Central memory CD8-positive, alpha-beta T cell (primary cell): ENCODE measurements at places on chromosomes 4 and X.

GRCh38 chr4:93042746-93043145, 739.0 kb downstream of the GRID2 start:
- no peak overlapping the region for H3K4me3 ChIP-seq
- H3K27me3 ChIP-seq = no peaks in the 10 kb centered on the region

GRCh38 chrX:25754399-25754798, 383.7 kb upstream of the MAGEB18 start:
- no peak for DNase-seq
- H3K27me3 ChIP-seq = no peaks in the 10 kb centered on the region
- no peak overlapping the region for H3K27ac ChIP-seq

DNA sequence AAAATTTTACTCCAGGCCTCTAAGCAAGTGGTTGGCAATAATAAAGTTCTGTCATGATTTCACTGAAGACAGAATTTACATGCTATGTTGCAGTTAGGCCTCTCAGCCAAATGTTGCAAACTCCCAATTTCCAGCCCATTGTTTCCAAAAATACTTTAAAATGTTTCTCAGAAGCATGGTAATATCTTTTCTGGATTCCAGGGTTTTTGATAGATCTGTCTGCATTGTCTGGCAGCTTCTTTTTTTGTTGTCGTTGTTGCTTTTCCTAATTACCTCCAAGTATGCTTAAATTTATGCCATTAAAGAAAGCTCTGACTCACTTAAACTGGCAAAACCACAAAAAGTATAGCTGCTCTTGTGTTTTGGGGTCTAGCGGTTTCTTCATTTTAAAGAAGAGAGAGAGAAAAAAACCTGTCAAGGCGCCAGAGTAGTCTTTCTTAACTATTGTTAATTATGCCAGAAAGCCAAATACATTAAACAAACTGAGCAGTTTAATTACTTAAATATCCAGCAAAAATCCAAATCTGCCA, 97.0 kb downstream of the AGTR2 start:
- H3K36me3 ChIP-seq = no peaks in the 10 kb centered on the region
- DNase-seq = no peak
- H3K4me3 ChIP-seq = no peak overlapping the region
- H3K27ac ChIP-seq = no peak overlapping the region

DNA sequence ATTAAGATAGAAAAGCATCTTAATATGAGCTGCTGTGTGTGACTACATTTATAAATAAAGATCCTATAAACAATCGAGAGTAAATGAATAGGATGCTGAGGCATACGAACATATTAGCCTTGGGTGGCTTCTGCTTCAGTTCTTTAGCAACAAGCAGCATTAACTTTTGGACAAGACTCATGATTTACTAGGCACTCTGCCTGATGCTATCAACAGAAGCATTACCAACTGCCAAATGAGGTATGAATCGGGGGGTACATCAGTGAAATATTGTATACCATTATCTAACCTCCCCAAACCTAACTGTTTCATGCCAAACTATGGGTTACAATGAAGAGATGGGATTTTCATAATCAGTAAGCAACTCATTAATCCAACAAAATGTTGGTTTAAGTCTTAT, 113.1 kb downstream of the RAB28 start:
- H3K27ac ChIP-seq = no peak overlapping the region
- H3K4me1 ChIP-seq = no peaks in the 10 kb centered on the region
- peaks cover 9% of the 10 kb centered on the region for H3K36me3 ChIP-seq
- H3K27me3 ChIP-seq = no peaks in the 10 kb centered on the region

GRCh38 chr4:157988641-157989040, 184.2 kb downstream of the GASK1B start:
- no peaks in the 10 kb centered on the region for H3K36me3 ChIP-seq
- H3K27me3 ChIP-seq = no peaks in the 10 kb centered on the region
- DNase-seq = no peak
- H3K4me3 ChIP-seq = no peak overlapping the region
- no peaks in the 10 kb centered on the region for H3K4me1 ChIP-seq
- no peak overlapping the region for H3K27ac ChIP-seq

- peaks cover 4% of the 10 kb centered on the region for H3K36me3 ChIP-seq
- no peak overlapping the region for H3K27ac ChIP-seq
- H3K4me1 ChIP-seq = peaks cover 25% of the 10 kb centered on the region
- no peak for DNase-seq
These were observed 8.9 kb downstream of the PGAM4 start for GRCh38 chrX:77960567-77960966.

GRCh38 chr4:10115797-10116568, 616 bp downstream of the WDR1 start:
- peak overlapping the region; percentile 96 for H3K27ac ChIP-seq
- peak overlapping the region; percentile 98 for H3K4me3 ChIP-seq
- peaks cover 63% of the 10 kb centered on the region for H3K4me1 ChIP-seq
- peaks cover 57% of the 10 kb centered on the region for H3K36me3 ChIP-seq

GRCh38 chr4:150297861-150298474, 219.7 kb downstream of the DCLK2 start:
- no peaks in the 10 kb centered on the region for H3K27me3 ChIP-seq
- no peak overlapping the region for H3K27ac ChIP-seq
- no peak overlapping the region for H3K4me3 ChIP-seq
- peaks cover 2% of the 10 kb centered on the region for H3K36me3 ChIP-seq
- H3K4me1 ChIP-seq = no peaks in the 10 kb centered on the region
- DNase-seq = no peak

DNA sequence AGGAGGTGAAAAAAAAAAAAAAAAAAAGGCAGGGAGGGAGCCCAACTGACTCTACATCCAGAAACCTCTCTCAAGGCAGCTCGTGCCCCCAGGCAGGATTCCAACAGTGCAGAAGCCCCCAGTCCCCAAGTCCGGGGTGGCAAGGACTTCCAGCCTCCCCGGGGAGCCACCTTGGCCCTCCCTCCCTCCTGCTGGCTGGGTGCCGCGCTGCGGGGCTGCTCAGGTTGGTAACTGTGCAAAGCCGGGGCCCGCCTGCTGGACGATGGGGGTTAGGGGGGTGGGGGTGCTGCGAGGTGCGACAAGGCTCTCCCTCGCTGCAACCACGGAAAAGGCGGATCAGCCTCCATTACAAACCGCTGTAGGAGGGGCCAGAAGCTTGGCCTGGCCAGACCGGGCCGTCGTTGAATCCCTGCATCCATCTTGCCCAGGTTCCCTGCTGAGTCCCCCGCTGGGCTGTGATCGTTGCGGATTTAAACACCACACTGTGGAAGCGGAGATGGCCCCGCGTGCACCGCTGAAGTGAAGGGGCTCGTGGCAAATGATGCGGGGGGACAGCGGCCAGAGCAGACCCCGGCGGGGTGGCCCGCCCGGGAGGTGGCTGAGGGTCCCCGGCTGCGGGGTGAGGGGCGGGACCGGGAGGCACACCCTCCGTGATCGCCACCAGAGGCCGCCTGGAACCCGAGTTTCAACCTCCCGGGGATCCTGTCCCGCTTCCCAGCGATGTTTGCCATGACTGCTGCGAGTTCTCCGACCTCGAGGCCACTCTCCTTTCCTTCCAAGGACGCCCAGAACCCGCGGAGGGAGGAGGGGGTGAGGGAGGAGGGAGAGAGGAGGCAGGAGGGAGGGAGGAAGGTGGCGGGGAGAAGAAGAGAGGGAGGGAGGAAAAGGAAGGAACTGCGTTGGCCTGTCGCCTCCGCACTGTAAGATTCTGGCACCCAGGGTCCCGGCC, 58.0 kb upstream of the DDX3X start:
- no peak for DNase-seq
- H3K36me3 ChIP-seq = no peaks in the 10 kb centered on the region
- H3K4me1 ChIP-seq = no peaks in the 10 kb centered on the region
- H3K27ac ChIP-seq = no peak overlapping the region
- peak overlapping the region; percentile 72 for H3K4me3 ChIP-seq
- H3K27me3 ChIP-seq = no peaks in the 10 kb centered on the region

DNA sequence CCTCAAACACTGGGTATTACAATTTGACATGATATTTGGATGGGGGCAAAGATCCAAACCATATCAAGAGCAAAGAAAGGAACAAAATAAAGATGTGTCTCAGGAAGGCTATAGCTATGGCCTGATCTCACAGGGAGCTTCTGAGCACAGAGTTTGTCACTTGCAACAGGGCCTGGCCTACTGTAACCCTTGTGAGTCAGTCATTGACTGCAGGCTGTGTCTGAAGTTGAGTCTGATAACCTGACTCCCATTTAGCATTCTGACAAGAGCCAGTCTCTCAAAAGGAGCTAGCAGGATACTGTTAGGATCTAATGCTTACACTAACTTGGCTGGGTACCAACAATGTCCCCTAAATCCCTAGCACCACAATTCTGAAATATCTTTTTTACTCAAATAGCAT, 612.5 kb upstream of the TECRL start:
- no peak overlapping the region for H3K27ac ChIP-seq
- H3K27me3 ChIP-seq = no peaks in the 10 kb centered on the region
- no peaks in the 10 kb centered on the region for H3K36me3 ChIP-seq
- DNase-seq = no peak
- H3K4me1 ChIP-seq = no peaks in the 10 kb centered on the region

DNA sequence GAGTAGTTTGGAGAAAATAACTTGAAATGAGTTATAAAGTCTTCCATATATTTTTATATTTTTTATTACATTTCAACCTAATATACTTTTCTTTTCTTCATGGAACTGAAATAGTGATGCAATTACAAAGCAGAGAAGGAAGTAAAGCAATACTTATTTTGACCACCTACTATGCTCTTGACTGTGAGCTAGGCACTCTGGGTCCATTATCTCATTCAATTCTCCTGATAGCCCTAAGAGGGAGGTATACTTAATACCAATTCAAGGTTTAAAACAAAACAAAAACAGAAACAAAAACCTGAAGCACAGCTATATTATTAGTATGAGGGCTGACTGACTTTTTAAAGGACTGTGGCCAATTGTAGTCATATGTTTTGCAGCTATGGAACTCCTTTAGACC, 193.5 kb downstream of the MAD2L1 start:
- no peak overlapping the region for H3K4me3 ChIP-seq
- H3K27ac ChIP-seq = no peak overlapping the region
- H3K4me1 ChIP-seq = no peaks in the 10 kb centered on the region
- DNase-seq = no peak

DNA sequence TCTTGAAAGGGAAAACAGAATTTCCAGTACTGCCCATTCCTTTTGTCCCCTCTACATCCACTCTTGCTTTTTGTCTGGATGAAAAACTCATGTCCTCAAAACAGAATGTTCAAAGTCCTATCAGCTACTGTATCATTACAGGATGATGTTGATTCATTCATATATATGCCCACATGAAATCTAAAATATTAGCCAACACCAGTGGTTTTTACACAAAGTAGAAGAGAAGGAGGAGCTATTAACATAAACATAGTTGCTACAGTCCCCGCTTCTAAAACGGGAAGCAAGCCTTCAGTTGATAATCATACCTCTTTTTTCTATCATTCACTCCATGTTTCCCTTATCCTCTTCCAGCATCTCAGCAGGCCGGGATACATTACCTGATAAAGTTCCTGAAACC, 7.7 kb upstream of the THOC2 start:
- H3K4me3 ChIP-seq = no peak overlapping the region
- H3K27me3 ChIP-seq = no peaks in the 10 kb centered on the region
- DNase-seq = no peak
- no peak overlapping the region for H3K27ac ChIP-seq
- H3K36me3 ChIP-seq = no peaks in the 10 kb centered on the region

DNA sequence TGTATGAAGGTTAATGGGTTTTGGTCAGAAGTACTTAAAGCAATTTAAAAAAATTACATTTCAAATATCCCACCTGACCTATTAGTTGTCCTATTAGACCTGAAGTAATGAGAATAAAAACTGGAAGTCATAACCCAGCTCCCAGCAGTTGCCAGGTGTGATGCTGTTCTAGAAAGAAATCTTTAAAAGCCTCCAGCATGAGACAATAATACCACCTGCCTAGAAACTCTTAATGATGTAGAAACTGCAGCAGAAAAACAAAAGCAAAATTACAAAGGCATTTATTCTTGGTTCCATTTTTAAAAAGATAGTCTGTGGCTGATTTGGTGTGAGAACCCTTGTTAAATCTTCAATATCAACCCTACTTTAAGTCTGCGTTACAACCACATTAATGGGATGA, 1137.7 kb upstream of the TENM3 start:
- no peak for DNase-seq
- H3K4me1 ChIP-seq = no peaks in the 10 kb centered on the region
- H3K27me3 ChIP-seq = no peaks in the 10 kb centered on the region
- H3K27ac ChIP-seq = no peak overlapping the region
- H3K4me3 ChIP-seq = no peak overlapping the region
- H3K36me3 ChIP-seq = no peaks in the 10 kb centered on the region

DNA sequence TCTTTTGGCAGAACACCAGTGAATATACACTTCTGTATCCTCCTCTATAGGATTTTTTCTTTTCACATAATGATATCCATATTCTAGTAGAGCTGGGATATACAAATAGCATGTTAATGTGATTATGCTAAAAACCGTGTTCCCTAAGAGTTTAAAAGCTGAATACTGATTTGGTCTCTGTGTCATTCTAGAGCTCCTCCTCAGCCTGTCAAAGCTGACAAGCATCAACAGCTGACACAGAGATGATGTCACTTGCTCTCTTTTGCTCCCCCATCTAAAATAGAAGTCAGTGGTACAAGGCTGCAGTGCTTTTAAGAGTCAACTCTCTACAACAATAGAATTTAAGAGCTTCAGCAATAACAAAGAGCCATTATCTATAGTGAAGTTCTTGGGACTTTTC, 17.1 kb upstream of the HERC3 start:
- H3K36me3 ChIP-seq = peaks cover 2% of the 10 kb centered on the region
- no peak overlapping the region for H3K27ac ChIP-seq
- no peak overlapping the region for H3K4me3 ChIP-seq
- no peak for DNase-seq

GRCh38 chrX:68183612-68184214, 249.6 kb downstream of the OPHN1 start:
- no peak overlapping the region for H3K4me3 ChIP-seq
- no peak for DNase-seq
- no peaks in the 10 kb centered on the region for H3K4me1 ChIP-seq

DNA sequence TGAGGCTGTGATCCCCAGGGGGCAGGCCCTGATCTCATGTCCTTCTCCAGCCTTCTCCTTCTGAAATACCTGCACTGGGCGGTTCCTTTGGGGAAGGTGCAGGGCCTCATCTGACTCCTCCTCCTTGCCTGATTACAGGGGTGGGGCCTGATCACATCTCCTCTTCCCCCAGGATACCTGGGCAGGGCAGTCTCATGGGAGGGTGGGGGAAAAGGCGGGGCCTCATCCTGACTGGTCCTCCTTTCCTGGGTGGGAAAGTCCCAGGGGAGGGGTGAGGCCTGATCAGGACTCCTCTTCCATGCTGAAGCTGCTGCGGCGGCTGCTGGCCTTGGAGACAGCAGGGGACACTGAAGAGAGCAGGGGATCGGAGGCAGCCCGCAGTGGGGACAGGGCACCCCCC, 13.3 kb downstream of the TFE3 start:
- H3K27me3 ChIP-seq = no peaks in the 10 kb centered on the region
- H3K27ac ChIP-seq = peak overlapping the region; percentile 38
- H3K36me3 ChIP-seq = peaks cover 24% of the 10 kb centered on the region
- no peaks in the 10 kb centered on the region for H3K4me1 ChIP-seq
- H3K4me3 ChIP-seq = no peak overlapping the region
- DNase-seq = no peak

GRCh38 chrX:9291629-9292028, 173.2 kb upstream of the TBL1X start:
- peaks cover 2% of the 10 kb centered on the region for H3K36me3 ChIP-seq
- no peak overlapping the region for H3K4me3 ChIP-seq
- H3K27ac ChIP-seq = no peak overlapping the region
